Activated naive CD8-positive, alpha-beta T cell treated with anti-CD3 and anti-CD28 coated beads, Interleukin-2, amount 10 ng/mL, durations not matched to agents 7 days and 5 days (primary cell): ENCODE measurements at places on chromosomes 6 and 20. TPM values are rescaled to one million over a fixed set of nuclear protein-coding genes. Genes with fewer than 3 reads are reported as not detected.

The RFX6 gene
- total RNA-seq, result not detected

The UBR2 gene
- 38.6 TPM for total RNA-seq

The BPIFB1 gene
- not detected for total RNA-seq

The NEURL2 gene
- 3.9 TPM for total RNA-seq

The GNMT gene
- 1.2 TPM for total RNA-seq

The CDKN1A gene
- 25.9 TPM for total RNA-seq

The DEFB132 gene
- total RNA-seq, result not detected

The HLA-DPA1 gene
- total RNA-seq, result 39.8 TPM

The HLA-DRB1 gene
- 12.1 TPM for total RNA-seq

The TPX2 gene
- total RNA-seq, result 114 TPM

The TGM3 gene
- total RNA-seq, result not detected

The ERVFRD-1 gene
- total RNA-seq, result not detected
